ENCODE measurements at places on chromosomes 1 and 21.

DNA sequence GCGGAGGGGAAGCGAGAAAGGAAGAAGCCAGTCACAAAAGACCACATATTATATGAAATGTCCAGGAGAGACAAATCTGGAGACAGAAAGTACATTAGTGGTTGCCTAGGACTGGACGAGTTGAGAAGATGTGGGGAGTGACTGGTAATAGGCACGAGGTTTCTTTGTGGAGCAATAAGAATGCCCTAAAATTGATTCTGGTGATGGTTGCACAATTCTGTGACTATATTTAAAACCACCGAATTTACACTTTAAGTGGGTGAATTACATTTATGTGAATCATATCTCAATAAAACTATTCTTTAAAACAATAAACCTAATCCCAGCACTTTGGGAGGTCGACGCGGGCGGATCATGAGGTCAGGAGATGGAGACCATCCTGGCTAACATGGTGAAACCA lies 63.1 kb downstream of the ZNF281 start:
- peak; percentile 61 for DNase-seq

- no peak for DNase-seq
These were observed 40.2 kb upstream of the COL6A1 start for GRCh38 chr21:45941338-45941710.

GRCh38 chr1:16979475-16980327 lies 719 bp downstream of the MFAP2 start:
- DNase-seq = no peak

DNA sequence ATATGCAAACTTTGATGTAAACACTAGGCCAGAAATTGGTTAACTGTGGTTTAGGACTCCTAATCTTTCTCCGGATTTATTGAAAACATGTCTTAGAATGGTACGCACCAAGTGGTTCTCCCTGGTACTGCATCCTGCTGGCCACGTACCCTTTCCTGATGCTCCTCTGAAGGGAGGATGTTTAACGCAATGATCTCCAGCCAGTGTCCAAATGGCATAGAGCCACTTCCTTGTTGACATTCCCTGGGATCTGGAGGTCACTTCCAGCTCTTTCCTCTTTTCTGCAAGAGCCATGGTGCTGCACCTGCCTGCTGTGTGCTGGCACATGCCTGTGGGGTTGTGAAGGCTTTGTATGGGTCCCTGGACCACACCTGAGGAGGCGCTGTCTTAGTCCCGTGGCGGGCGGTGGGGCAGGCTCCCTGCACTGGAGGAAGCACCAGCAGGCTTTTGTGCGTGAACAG lies 53.9 kb downstream of the GALNT2 start:
- DNase-seq = peak; percentile 27

DNA sequence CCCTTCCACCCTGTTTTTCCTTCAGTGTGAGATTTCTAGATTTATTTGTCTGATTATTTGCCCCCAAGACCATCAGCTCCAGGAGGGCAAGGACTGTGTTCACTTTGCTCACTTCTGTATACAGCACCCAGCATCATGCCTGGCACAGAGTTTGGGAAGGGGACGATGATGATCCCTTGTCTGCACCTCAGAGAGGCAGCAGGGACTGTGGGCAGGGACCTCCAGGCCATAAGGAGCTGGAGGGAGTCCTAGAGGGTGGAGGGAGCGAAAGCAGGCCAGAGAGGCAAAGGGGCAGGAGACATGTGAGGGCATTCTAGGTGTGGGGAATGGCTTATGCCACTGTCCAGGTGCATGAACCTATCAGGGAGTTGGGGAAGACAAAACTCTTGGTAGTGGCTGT lies 32.8 kb downstream of the H3-3A start:
- DNase-seq = no peak

- DNase-seq = peak; percentile 72
These were observed 13.6 kb upstream of the LAMTOR5 start for GRCh38 chr1:110420874-110421793.

- no peak for DNase-seq
These were observed 218.2 kb downstream of the GIPC2 start for GRCh38 chr1:78263946-78264345.

DNA sequence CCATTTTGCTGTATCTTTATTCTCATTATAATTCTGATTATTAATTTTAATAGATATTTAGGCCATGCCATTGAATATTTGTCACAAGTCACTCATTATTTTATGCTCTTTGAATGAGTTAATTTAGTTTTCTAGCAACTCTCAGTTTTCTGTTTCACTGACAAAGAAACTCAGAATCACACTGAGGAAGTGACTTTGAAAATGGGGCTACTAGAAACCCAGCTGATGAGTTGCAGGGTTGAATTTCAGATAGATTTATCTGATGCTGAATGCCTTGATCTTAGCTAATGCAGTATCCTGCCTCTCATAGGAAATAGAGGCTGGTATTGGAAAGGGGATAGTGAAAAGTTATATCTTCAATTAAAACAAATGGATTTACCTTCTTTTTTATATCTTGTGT lies 67.4 kb upstream of the PLA2G4A start:
- DNase-seq = no peak

DNA sequence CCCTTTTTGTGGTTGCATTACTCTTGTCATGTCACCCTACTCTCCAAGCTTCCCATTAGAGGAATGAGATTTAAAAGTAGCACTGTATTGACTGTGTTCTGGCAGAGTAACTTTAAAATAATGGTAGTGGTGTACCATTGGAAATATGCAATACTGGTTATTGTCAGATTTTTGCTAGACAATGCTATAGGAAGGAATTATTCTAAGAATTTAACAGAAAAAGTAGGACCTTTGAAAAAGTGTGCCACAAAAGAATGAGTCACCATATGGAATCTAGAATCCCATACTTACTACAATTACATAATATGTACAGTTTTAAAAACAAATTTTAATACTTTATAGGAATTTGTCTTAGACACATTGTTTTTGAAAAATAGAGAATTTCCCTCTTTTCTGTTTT lies 13.8 kb downstream of the MIER1 start:
- no peak for DNase-seq

GRCh38 chr21:26686278-26686677 lies 113.2 kb upstream of the CYYR1 start:
- DNase-seq = no peak

DNA sequence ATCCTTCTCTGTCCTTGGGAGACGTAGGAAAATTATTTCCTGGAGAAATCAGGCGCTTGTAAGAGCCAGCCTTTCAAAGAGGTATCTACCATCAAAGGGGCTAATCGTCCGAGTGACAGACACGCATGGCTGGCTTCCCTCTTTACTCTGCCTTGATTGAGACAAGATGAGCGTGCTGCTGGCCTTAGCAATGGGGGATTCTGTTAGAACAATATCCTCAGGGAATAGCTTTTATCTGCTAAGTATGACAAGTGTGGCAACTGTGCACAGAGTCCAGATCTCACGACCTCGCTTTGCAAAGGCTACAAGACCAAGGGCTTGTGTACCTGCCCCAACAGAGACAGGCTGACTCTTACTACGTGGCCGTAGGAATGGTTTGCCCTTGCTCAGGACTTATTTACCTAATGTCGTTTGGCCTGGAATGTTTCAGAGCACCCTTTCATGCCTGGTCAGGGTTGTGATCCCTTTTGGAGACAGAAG lies 417.1 kb downstream of the KIF26B start:
- DNase-seq = no peak

DNA sequence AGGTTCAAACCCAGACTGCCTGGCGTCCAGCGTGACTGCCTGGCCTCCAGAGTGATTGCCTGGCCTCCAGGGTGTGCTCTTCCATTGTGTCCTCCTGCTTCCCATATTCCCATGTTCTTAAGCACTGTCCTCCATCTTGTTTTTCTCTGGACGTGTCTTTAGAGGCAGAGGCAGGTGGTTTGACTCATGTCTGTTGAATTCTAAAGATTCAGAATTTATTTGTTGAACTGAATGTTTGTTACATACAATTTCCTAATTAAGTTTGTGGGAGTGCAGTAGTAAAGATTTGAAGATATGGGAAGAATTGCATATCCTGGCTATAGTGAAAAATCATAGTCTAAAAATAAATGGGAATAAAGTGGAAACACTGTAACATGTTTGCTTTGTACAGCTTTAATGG lies 18.3 kb downstream of the ST6GALNAC3 start:
- DNase-seq = no peak

DNA sequence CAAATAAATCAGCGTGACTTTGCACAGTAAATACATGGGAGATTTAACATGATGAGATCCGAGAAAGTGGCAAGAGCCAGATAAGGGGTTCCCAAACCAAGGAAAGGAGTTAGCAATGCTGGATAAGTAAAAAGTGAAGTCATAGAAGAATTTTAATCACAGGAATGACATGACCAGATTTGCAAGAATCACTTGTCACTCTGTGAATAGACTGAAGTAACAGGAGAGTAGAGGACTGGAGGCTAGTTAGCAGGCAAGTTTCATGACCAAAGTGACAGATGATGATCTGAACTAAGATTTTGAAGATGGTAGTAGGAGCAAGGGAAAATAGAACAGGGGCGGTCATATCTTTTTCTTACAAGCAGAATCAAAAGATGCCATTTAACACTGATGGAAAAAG lies 8.4 kb downstream of the CFH start:
- no peak for DNase-seq

DNA sequence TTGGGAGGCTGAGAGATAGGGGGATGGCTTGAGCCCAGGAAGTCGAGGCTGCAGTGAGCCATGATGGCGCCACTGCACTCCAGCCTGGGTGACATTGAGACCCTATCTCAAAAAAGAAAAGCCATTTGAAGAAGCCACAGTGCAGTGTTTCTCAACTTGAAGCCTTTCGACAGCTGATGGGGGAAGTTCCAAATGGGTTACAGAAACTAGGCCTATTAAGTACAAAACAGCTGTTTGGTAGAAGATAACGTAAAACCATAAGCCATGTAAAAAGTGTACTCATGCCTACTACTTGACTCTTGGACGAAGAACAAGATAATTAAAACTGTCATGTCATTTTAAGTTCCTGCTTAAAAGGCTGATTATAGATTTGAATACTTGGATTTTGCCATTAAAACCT lies 16.6 kb downstream of the COPA start:
- no peak for DNase-seq

DNA sequence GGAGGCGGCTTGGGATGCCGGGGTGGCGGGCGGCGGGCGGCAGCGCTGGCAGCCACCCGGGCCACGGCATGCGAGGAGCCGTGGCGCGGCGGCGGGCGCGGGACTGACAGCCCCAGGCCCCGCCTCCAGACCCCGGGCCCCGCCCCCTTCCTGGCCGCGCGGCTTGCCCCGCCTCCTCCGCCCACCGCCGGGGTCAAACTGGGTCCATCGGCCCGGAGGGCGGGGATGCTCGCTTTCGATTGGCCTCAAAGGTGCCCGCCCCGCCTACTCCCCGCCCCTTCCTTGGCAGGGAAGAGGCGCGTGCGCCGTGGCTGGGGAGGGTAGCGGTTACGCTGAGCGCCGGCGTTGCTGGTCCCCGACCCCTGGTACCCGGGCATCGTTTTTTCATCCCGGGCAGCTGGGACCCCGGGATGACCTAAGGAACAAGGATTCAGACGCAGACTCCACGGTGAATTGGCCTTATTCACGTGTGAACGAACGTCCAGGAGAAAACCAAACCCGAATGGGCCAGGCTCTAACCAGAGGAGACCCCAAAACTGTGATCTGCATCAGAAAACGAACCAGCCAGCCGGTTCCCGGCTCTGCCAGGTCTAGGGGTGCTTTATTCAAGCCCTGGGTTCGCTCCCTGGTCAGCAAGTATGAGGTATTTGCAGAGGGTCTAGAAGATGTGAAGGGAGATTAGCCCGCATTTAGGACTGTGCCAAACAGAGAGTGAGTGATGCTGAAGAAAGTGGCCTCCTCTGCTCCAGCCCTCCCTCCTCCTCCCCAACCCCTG lies 117.2 kb upstream of the GUCA2B start:
- DNase-seq = peak; percentile 93

GRCh38 chr1:38867208-38867607 lies 5.9 kb downstream of the MYCBP start:
- no peak for DNase-seq

GRCh38 chr1:200082329-200082728 lies 54.8 kb downstream of the NR5A2 start:
- no peak for DNase-seq

DNA sequence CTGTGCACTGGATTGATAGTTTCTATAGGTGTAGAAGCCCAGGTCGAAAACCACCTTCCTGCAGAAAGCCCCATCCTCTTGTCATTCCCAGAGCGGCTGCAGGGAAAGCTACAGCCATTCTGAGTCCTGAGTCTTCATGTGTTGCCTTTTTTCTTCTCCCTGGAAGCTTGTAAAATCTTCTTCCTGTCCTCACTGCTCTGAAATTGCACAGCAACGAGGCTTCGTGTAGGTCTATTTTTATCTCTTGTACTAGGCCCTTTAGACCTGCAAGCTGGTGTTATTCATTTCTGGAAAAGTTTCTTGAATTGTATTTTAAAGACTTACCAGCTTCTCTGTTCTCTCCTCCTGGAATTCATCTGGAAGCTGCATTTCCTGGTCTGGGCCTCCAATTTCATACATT lies 44.2 kb upstream of the ETS2 start:
- DNase-seq = no peak

GRCh38 chr21:31218830-31219608 lies 125.0 kb downstream of the TIAM1 start:
- no peak for DNase-seq

GRCh38 chr1:37306461-37306860 lies 167.9 kb upstream of the ZC3H12A start:
- no peak for DNase-seq

DNA sequence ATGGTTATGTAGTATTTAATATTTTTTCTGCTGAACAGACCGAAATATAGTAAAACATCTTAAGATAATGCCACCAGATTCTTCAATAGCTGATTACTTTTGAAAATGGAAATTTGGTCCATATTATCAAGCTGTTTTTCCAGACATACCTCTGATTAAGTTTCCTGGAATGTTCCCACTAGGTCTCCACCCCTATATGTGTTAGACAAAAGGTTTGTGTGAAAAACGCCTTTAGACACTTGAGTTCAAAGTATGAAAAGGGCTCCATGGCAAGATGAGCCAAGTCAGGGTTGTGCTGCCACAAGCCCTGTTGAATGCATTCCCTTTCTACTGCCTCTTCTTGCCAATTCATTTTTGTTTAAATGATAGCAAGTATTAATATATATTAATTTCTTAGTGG lies 52.7 kb downstream of the ZBTB17 start:
- no peak for DNase-seq

All from CD14-positive monocyte (primary cell).